SK-N-SH treated with all-trans-retinoic acid at 6 μM for 48 hours (cell line): ENCODE measurements at places on chromosomes 7 and 10.

DNA sequence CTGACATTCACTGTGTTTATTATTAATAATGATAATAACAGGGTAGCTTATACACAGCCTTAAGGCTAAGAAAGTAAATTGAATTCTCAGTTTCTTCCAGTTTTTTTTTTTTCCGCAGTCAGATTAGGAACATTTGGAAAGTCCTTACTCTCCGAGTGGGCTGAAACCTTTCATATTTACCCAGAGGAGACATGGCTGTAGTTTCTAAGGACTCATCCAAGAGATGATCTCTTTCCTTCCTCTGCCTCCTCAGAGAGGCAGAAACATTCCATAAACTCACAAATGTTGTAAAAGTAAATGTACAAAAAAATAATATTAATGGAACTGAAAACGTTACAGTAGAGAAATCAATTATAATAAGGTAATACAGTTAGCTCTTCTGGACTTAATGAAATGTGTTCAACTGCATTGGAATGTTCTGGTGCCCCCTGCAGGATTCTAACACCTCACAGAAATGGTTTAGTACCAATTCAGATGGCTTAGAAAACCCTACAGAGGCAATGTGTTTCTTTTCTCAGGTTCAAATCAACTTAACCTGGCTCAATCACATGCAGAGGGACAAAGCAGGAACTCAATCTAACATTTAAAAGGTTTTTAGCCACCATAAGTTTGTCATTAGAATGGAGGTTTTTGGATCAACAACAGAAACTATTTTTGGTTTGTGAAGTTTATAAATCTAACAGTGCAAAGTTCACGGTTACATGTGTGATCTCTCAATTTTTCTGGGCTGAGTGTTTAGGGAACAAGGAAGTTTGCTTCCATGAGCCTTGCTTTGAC is 71.7 kb downstream of the ICA1 start:
- ATAC-seq, result peak; percentile 89

DNA sequence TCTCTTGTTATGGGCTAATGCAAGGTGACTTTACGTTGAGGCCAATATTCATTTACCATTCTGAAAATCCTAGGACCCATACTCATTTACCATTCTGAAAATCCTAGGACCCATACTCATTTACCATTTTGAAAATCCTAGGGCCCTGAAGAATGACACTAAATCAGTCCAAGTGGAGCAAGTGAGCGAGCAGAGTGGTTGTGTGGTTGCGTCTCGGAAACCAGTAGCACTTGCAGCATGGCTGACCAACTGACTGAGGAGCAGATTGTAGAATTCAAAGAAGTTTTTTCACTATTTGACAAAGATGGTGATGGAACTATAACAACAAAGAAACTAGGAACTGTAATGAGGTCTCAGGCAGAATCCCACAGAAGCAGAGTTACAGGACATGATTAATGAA is 6.9 kb downstream of the SAR1A start:
- ATAC-seq, result no peak

- ATAC-seq, result no peak
Measured at GRCh38 chr7:72405418-72405817, 6.7 kb downstream of the CALN1 start.

GRCh38 chr10:21885940-21886339 is 117.6 kb downstream of the DNAJC1 start:
- ATAC-seq, result no peak

- no peak for ATAC-seq
Measured at GRCh38 chr7:151271699-151272355, 23.3 kb upstream of the SMARCD3 start.

- ATAC-seq, result no peak
Measured at GRCh38 chr7:130505753-130506152, 13.9 kb downstream of the MEST start.

- no peak for ATAC-seq
Measured at GRCh38 chr7:31788445-31788844, 101.4 kb downstream of the PPP1R17 start.
